Left lung (tissue), 14 donors: ENCODE measurements at places on chromosomes 13 and 19. TPM values are rescaled to one million over a fixed set of nuclear protein-coding genes. Genes with fewer than 3 reads are reported as not detected.

DNA sequence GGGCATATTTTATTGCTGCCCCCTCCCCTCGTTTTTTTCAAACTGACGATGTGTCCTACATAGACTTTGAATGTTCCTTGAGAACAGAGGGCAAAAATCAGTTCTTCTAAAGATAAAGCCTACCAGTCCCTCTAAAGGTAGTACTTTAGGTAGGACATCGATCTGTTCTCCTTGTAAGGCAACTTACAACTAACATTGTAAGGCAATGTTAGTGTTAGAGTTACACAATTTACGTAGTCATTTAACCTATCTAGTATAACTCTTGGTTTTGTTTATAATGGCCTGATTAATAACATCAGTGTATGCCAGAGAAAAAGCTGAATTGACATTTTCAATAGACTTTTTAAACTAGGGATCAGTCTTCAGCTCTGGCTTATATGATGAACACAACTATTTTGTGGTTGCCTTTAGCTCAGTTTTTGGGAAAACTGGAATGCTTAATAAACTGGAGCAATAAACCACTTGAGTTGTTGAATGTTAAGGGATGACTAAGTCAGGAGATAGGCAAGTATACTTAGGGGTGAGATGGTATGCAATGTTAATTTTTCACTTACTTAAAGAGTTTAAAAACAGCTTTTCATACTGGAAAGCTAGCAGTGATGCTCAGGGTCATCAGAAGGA, 2.2 kb downstream of the NDFIP2 start:
- no peaks in the 10 kb centered on the region for H3K36me3 ChIP-seq
- no peak overlapping the region for H3K27ac ChIP-seq
- no peak for DNase-seq
- H3K27me3 ChIP-seq: peaks cover 45% of the 10 kb centered on the region

GRCh38 chr13:106882246-106882645, 314.3 kb upstream of the ARGLU1 start:
- no peak for DNase-seq
- H3K27ac ChIP-seq: no peak overlapping the region
- H3K4me1 ChIP-seq: no peaks in the 10 kb centered on the region

GRCh38 chr13:38990693-38991092, at the start of gene STOML3:
TSS of gene STOML3 (minus strand) at chr13:38990831. CDS start at chr13:38990721, 110 bp downstream.
- H3K4me3 ChIP-seq: no peak within 1 kb of the TSS
- H3K27ac ChIP-seq: no peak within 1 kb of the TSS
- no peaks in the 10 kb centered on the region for H3K4me1 ChIP-seq
- H3K27me3 ChIP-seq: no peaks in the 10 kb centered on the region
- DNase-seq: no peak
- no peaks in the 10 kb centered on the region for H3K36me3 ChIP-seq

DNA sequence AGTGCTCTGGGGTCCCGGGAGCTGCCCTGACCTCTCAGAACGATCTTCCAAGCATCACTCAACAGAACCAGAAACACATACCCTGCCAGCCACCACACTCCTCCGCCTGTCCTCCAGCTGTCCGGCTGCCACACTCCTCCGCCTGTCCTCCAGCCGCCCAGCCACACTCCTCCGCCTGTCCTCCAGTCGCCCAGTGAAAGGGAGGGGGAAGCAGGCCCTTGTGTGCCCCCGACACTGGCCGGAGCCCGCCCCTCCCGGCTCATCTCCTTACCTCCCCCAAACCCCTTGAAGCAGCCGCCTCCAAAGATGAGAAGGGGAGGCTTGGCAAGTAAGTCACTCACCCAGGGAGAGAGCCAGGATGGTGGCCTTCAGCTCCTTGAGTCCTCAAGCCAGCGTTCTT, 40.2 kb downstream of the STK24 start:
- no peaks in the 10 kb centered on the region for H3K27me3 ChIP-seq
- no peak overlapping the region for H3K27ac ChIP-seq
- DNase-seq: no peak
- H3K4me1 ChIP-seq: peaks cover 61% of the 10 kb centered on the region
- no peak overlapping the region for H3K4me3 ChIP-seq

- peaks cover 41% of the 10 kb centered on the region for H3K4me1 ChIP-seq
- DNase-seq: no peak
- no peaks in the 10 kb centered on the region for H3K36me3 ChIP-seq
- no peak overlapping the region for H3K4me3 ChIP-seq
- H3K27me3 ChIP-seq: no peaks in the 10 kb centered on the region
- peak overlapping the region; percentile 96 for H3K27ac ChIP-seq
These were observed 36.1 kb downstream of the ACTN4 start for GRCh38 chr19:38683393-38684077.

DNA sequence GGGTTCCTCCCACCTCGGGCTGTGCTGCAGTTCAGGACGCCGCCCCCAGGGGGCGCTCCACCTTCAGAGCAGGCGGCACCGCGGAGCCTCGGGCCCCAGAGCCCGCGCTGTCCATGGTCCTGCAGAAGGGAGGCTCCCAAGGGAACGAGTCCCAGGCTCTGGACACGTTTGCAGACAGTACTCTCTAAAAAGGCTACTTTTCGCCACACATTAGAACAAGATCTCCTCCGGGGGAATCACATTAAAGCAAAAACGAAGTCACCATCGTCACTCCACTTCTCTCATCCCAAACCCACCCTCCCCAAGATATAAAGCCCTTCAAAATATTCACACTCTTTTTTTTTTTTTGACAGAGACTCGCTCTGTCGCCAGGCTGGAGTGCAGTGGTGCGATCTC, 4.6 kb upstream of the SIGLEC10 start:
- no peaks in the 10 kb centered on the region for H3K36me3 ChIP-seq
- H3K4me1 ChIP-seq: peaks cover 45% of the 10 kb centered on the region
- peak overlapping the region; percentile 20 for H3K4me3 ChIP-seq
- DNase-seq: peak; percentile 89
- H3K27ac ChIP-seq: no peak overlapping the region

DNA sequence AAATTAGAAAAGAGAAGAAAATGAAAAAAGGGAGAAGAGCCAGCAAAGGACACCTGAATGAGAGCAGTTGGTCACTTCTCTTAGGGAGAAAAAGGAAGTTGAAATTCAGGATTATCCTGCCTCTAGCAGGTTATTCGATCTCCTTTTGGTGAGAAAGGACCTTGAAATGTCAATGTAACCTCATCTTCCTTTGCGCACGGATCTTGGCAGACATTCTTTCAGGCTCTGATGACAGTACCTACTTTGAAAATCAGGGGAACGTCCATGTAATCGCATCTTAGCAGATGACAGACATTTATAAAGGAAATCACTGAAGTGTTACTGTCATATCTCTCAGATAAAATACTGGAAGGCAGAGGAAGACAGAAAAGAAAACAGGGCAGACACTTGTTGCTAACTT, 36.7 kb downstream of the FRY start:
- H3K36me3 ChIP-seq: no peaks in the 10 kb centered on the region
- no peak overlapping the region for H3K4me3 ChIP-seq
- no peaks in the 10 kb centered on the region for H3K27me3 ChIP-seq
- no peak for DNase-seq
- no peak overlapping the region for H3K27ac ChIP-seq

GRCh38 chr13:32272021-32272683, 43.0 kb downstream of the ZAR1L start:
- H3K4me1 ChIP-seq: no peaks in the 10 kb centered on the region
- peaks cover 76% of the 10 kb centered on the region for H3K36me3 ChIP-seq
- H3K27me3 ChIP-seq: no peaks in the 10 kb centered on the region
- no peak overlapping the region for H3K4me3 ChIP-seq

DNA sequence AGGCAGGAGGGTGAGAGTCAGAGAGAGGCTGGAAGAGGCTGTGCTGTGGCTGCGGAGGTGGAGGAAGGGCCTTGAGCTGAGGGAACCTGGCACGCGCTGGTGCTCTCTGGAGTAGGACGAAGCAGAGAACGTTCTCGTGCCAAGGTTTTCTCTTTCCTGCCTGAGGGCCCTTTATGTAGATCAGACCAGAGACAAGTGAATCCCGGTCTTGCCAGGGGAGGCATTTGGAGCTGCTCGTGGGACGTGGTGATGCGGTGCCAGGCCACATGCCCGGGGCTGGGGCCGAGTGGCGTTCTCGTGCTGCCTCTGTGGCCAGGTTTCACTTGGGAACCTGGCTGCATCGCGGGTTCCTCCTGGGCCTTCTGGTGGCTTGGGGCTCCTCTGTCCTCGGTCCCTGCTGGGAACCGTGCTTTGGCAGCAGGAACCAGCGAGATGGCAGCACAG, 54.2 kb downstream of the KDM4B start:
- no peaks in the 10 kb centered on the region for H3K27me3 ChIP-seq
- no peak overlapping the region for H3K4me3 ChIP-seq
- DNase-seq: no peak
- H3K4me1 ChIP-seq: peaks cover 8% of the 10 kb centered on the region
- H3K36me3 ChIP-seq: peaks cover 16% of the 10 kb centered on the region

DNA sequence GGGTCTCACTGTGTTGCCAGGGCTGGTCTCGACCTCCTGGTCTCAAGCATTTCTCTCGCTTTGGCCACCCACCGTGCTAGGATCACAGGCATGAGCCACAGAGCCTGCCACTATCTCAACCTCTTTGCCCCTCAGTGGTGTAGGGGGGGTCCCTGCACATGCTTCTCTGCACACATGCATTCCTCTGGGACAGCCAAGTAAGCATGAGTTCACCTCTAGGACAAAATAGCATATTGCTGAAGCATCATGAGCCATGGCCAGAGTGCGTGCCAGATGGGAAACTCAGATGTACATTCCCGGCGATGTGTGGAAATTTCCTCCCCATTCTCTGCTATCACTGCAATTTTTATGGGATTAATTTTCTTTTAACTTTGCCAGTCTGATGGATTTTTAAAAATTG, 23.1 kb downstream of the CHAF1A start:
- peaks cover 7% of the 10 kb centered on the region for H3K4me1 ChIP-seq
- DNase-seq: no peak
- no peak overlapping the region for H3K27ac ChIP-seq
- H3K27me3 ChIP-seq: no peaks in the 10 kb centered on the region
- no peaks in the 10 kb centered on the region for H3K36me3 ChIP-seq

DNA sequence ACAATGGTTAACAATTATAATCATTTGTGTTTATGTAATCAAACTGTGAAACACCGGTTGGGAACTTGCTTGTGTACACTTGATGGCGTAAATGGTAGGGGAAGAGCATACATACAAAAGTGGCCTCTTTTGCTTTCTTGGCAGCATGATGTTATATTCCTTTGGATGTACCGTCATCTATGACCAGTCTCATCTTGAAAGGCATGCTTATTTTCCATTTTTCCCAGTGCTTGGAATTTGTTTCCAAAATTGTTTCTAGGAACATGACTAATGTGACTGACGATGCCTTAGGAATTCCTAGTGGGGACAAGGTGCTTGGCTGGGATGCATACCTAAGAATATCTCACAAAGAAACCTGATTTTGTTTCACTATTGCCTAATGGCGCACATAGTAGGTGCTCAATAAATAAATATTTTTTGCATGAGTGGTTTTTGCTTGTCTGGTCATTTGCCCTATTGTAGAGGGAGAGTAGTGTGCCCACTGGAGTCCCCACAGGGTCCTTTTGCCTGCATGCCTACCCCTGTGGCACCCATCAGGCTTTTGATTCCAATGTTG, 45.5 kb downstream of the SAE1 start:
- H3K4me3 ChIP-seq: no peak overlapping the region
- peak overlapping the region; percentile 11 for H3K27ac ChIP-seq
- H3K27me3 ChIP-seq: no peaks in the 10 kb centered on the region
- DNase-seq: no peak
- peaks cover 13% of the 10 kb centered on the region for H3K4me1 ChIP-seq

DNA sequence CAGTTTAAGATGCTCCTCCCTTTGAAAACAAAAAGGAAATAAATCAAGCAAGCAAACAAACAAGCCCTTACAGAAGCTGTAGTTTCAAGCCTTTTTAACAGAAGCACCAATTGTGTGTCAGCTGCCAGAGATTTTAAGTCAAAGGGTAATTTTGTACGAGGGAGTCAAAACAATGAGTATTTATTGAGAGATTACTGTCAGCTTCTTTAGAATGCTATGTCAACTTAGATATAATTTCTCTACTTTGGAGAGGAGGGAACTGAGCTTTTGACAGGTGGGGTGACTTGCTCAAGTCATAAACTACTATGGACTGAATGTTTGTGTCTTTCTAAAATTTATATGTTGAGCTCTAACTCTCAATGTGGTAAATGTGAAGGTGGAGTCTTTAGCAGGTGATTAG, 10.5 kb upstream of the CBY2 start:
- no peak overlapping the region for H3K27ac ChIP-seq
- no peak overlapping the region for H3K4me3 ChIP-seq
- no peaks in the 10 kb centered on the region for H3K4me1 ChIP-seq

- peak overlapping the region; percentile 30 for H3K4me3 ChIP-seq
- no peaks in the 10 kb centered on the region for H3K36me3 ChIP-seq
- DNase-seq: peak; percentile 93
- peaks cover 18% of the 10 kb centered on the region for H3K27me3 ChIP-seq
These were observed 7.7 kb downstream of the ARHGAP45 start for GRCh38 chr19:1074544-1075283.

DNA sequence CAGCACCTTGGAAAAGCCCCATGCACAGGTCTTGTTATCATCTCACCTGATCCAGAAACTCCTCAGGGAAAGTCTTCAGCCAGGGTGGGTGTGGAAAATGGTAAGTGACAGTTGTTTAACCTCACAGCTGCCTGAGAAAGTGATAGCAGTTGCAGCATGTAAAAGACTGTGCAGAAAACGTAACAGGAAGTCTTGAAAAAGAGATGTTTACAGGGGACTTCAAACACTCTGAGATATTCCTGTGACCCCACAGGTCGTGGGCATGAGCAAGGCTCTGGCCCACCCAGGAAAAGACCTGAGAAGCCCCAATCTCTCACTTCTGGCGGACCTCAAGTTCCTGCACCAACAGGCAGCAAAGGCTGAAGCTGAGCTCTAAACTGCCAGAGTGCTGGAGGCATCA, 826.9 kb downstream of the UQCRFS1 start:
- no peak for DNase-seq
- H3K4me3 ChIP-seq: no peak overlapping the region
- H3K36me3 ChIP-seq: no peaks in the 10 kb centered on the region
- no peaks in the 10 kb centered on the region for H3K27me3 ChIP-seq
- H3K4me1 ChIP-seq: no peaks in the 10 kb centered on the region

- no peaks in the 10 kb centered on the region for H3K4me1 ChIP-seq
- H3K36me3 ChIP-seq: no peaks in the 10 kb centered on the region
- H3K27me3 ChIP-seq: no peaks in the 10 kb centered on the region
- no peak for DNase-seq
- H3K27ac ChIP-seq: no peak overlapping the region
These were observed 59.8 kb upstream of the SOX1 start for GRCh38 chr13:112007191-112007590.

GRCh38 chr19:19448238-19448544, 42.7 kb downstream of the GATAD2A start:
- H3K4me1 ChIP-seq: peaks cover 12% of the 10 kb centered on the region
- no peaks in the 10 kb centered on the region for H3K27me3 ChIP-seq
- H3K36me3 ChIP-seq: no peaks in the 10 kb centered on the region

DNA sequence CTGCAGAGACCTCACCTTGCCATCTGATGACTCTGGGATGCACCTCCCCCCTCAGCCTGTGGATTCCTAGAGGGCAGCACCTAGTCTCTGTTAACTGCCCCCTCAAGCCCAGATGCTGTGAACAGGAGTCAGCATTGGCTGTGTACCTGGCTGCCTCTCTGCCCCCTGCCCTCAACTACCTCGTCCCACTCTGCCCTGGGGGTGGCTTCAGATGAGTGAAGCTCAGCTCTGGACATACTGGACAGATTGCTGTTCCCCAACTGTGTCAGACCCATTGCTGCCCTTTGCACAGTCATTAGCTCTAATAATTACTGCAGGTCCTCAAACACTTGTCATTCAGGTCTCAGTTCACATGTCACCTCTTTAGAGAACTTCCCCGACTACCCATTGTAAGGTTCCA, 182.1 kb upstream of the TSHZ3 start:
- no peaks in the 10 kb centered on the region for H3K27me3 ChIP-seq
- no peak overlapping the region for H3K4me3 ChIP-seq
- no peak overlapping the region for H3K27ac ChIP-seq

- no peaks in the 10 kb centered on the region for H3K36me3 ChIP-seq
- no peak overlapping the region for H3K4me3 ChIP-seq
- DNase-seq: no peak
- no peaks in the 10 kb centered on the region for H3K27me3 ChIP-seq
These were observed 650.1 kb downstream of the FGF9 start for GRCh38 chr13:22320991-22321390.

The CEACAM20 gene
- not detected for total RNA-seq

The MEDAG gene
- 10.6 TPM for total RNA-seq

The OR7D2 gene
- 0.10 TPM for total RNA-seq

The TEX101 gene
- not detected for total RNA-seq
